Skin of body (tissue), 3 donors: ENCODE measurements at places on chromosomes 7 and 10. TPM values are rescaled to one million over a fixed set of nuclear protein-coding genes. Genes with fewer than 3 reads are reported as not detected.

Gene LDB3
- 25.0 TPM for total RNA-seq

Gene SLC18A3
- not detected for total RNA-seq

Gene WASHC2A
- total RNA-seq: 28.2 TPM

Gene MYOZ1
- total RNA-seq: 122 TPM
